Retina (tissue), 1 donor: ENCODE measurements at places on chromosomes 2 and 18.

DNA sequence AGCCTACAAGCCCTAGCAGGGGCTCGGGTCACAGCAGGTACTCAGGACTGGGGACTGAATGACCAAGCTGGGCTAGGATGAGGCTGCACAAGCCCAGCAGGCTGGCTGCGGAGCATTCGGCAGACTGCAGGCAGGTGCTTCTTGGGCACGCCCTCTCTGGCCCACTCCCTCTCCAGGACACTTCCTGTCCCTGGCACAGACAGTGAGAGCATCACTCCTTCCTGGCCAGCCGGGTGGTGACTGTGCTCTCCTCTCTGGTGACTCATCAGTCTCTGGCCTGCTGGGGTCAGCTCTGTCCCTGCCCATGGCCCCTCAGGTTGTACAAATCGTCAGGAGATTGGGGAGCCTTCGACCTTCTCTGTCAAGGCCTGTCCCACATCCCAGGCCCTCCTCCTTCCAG is 22.5 kb downstream of the C1QL2 start:
- DNase-seq: no peak

DNA sequence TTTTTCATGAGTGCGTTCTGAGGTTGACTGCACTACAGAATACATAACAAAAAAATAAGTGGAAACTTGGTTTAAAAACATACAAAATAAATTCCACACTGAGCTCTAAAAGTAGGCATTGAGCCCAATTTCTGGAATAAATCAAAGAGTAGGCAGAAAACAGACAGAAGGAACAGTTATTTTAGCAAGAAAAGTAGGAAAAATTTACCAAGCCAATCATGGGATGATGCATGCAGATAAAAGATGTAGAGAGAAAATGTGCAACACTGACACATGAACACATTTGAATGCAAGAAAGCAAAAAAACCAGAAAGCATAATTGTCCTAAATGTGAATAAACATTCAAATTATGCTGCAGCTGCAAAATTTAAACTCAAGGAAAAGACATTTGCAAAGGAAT is 308.3 kb downstream of the DLGAP1 start:
- DNase-seq: no peak

DNA sequence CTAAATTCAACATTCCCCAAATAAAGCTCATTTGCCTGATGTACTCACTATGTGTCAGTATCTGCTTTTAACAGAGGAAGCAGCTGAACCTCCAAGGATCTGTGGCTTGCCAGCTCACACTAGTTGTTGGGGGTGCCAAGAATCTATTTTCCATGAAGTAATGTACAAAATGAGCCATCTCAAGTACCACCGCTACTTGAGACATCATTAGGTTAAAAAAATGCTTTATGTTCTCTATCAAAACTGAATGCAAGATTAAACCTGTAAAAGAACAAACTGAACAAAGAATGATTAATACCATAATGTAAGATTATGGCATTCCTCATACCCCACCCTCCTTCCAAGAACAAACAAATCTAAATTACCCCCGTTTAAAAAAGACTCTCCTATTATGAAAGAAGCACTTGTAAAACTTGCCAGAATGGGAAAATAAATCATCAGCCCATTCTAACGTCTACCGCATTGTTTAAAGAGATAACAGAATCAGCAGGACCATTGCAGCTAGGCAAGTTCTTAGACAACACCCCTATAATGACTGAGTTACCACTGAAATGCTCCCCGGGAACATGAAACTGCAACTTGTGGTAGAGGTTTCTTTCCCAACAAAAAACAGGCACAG is 471.6 kb downstream of the DLGAP1 start:
- DNase-seq: no peak

DNA sequence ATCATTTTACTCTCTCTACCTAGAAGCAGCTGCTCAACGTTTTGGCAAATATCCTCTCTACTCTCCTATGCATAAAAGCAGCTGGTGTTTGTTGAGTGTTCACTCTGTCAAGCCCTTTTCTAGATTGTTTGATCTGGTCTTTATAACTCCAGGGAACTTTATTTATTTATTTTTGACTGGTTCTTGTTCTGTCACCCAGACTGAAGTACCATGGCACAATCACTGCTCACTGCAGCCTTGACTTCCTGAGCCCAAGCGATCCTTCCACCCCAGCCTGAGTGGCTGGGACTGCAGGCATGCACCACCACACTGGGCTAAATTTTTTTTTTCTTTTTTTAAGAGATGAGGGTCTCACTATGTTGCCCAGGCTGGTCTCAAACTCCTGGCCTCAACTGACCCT is 12.7 kb downstream of the CATIP start:
- no peak for DNase-seq

- no peak for DNase-seq
Observed at GRCh38 chr2:241005569-241005968, 7.2 kb downstream of the SNED1 start.

GRCh38 chr2:120787111-120787821 is 51.6 kb downstream of the GLI2 start:
- peak; percentile 72 for DNase-seq

DNA sequence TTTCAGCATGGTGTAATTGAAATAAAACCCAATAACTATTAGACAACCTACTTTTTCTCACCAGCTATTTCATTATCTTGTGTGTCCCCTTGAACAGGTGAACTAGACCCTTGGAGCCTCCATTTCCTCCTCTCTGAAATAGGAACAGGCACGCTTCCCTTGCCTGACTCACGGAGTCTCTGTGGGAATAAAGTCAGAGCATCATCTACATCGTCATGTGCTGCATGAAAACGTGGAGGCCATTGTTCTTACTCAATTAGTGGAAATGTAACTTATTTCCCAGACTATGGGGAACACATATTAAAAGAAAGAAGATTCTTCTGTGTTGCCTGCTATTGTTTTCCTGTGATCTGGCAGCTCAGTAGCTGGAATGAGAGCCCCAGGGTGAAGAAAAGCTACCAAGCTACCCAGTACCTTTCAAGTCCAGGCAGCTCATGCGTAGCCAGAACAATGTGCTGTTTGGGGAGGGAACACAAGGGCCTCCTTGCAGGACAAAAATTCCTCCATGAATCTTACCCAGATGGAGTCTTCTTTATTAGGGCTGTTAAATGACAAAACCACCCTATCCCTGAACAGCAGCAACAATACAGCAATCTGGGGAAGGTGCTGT is 59.8 kb downstream of the SOX11 start:
- DNase-seq: peak; percentile 29

DNA sequence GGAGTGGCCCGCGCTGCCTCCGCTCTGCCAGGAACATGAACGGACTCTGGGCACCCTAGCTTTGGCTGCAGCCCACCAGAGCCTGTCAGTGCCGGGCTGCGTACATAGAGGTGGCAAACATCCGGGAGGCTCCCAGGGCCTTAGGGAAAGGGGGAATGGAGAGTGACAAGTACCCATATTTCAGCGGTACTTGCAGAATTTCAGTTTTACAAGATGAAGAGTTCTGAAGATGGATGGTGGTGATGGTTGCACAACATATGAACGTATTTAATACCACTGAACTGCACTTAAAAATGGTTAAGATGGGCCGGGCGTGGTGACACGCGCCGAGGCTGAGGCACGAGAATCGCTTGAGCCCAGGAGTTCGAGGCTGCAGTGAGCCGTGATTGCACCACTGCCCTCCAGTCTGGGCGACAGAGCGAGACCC is 873 bp downstream of the MTHFD2 start:
- DNase-seq: no peak

DNA sequence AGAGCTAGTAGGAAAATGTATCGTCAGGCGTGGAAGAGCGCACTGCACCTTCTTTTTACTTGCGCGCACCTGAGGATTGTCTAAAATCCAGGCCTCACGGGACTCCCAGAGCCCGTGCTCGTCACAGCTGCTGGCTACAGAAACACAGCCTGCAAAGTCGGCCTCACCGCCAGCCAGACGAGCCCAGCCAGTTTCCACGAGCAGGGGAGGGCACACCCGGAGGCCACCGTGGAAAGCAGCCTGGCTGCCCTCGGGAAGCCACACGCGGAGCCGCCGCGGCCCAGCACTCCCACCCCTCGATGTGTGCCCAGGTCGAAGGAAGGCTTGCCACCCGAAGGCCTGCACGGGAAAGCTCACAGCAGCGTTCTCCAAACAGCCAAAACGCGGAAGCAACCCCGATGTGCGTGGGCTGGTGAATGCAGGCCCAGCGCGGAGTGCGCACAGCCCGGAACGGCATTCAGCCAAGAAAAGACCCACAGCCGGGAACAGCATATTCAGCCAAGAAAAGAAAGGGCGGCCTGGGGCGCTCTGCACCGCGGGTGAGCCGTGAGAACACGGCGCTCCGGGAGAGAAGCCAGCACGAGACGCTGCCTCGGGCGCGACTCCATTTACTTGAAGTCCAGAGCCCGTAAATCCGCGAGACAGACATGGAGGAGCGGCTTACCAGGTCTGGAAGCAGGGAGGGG is 53.9 kb upstream of the SALL3 start:
- DNase-seq: no peak

- DNase-seq: no peak
Observed at GRCh38 chr2:226380679-226381078, 418.9 kb downstream of the IRS1 start.

DNA sequence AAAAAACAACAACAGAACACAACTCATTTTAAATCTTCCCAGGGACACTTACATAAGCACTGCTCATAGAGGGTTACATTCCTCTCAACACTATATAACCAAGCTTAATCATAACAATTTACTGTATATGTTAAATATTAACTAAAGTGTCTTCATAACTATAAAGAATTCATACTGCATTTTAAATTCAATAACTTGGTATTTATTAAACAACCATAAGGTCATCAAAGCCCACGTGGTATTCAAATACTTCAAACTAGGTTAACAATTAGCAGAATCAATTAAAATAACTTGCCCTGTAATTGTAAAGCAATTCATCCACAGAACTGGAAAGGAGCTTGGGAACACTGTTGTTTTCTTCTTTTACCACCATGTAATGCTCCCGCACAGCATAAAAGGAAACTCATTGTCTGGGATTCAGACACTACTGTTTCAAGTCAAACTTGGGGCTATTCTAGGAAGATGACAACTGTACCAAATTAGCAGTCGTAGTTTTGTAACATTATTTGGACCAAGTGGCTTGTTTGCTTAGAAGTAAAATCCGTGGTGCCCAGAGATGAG is 10.4 kb downstream of the GAREM1 start:
- no peak for DNase-seq

DNA sequence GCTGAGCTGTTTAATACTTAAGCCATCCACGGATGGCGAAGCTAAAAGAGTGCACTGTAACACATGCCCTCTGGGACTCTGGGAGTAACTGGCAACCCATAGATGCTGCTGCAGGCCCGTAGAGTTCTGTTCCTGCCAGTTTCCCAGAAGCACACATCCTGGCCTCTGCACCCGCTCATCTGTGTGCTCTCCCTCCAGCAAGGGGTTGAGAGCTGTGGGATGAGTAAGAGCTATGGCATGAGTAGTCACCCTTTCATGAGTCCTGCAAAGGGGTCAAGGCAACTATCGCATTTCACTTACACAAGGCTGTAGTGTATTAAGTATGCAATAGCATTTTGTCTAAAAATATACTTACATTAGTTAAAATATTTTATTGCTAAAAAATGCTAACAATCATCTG is 1341.8 kb upstream of the NXPH2 start:
- no peak for DNase-seq

DNA sequence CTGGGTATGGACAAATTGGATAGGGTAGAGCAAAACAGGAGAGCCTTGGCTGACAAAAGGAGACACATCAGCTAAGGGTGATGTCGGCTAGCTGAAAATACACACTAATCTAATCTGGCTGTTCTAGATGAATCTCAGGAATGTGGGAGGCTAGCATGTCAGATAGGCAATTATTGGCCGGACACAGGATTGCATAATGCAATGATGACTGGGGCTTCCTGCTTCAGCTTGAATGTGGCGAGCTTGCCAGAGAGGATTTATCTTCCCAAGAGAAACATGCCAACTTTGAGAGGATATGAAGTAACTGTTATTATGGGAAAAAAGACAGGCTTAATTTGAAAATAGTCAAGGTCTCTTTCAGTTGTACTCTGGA is 102.4 kb downstream of the TRIB2 start:
- DNase-seq: no peak

- no peak for DNase-seq
Observed at GRCh38 chr18:12911929-12912703, 28.1 kb upstream of the PTPN2 start.

DNA sequence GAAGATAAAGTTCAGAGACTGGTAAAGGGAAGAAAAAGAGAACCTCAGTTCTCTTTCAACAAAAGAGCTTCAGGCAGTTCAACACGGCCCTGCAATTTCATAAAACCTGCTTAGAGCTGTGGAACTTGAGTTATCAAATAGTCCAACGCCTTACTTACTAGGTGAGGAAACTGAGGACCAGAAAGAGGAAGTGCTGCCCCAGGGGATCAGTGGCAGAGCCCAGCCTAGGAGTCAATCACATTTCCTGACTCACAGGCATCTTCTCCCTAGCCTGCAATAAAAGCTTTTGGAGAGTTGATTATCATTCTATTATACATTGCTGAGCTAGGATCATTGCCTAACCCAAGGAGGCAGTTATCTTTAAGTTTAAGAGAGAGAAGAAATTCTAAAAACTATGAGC is 77.4 kb downstream of the TXNL1 start:
- DNase-seq: no peak

- DNase-seq: no peak
Observed at GRCh38 chr2:144086965-144087364, 433.0 kb downstream of the ZEB2 start.

DNA sequence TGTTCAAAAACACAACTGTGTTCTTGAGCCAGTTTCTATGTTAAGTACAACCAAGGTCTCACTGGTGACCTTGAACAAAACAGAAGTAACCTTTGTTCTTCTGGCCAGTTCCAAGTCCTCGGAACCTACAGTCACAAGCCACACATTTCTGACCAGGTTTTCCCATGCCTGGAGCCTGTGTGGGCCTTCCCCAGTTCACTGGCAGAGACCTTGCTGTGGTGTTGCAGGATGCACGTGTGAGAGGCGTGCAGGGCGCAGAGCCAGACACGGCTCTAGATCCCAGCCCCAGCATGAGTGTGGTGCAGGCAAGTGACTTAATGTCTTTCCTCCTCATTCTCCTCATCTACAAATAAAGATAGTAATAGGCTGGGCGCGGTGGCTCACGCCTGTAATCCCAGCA is 25.5 kb upstream of the EDAR start:
- no peak for DNase-seq

GRCh38 chr2:6470518-6470917 is 395.2 kb downstream of the CMPK2 start:
- no peak for DNase-seq

GRCh38 chr2:67451086-67451832 is 54.1 kb downstream of the ETAA1 start:
- DNase-seq: no peak

GRCh38 chr18:79461627-79462026 is 65.9 kb downstream of the NFATC1 start:
- DNase-seq: no peak

- DNase-seq: no peak
Observed at GRCh38 chr2:8571792-8572499, 109.9 kb upstream of the ID2 start.
